ENCODE measurements at places on chromosomes 3 and 15.

GRCh38 chr3:47491777-47492176 lies 16.0 kb upstream of the SCAP start:
- no peak overlapping the region for H3K4me3 ChIP-seq
- no peak for DNase-seq
- no peaks in the 10 kb centered on the region for H3K27me3 ChIP-seq
- no peak overlapping the region for H3K27ac ChIP-seq

DNA sequence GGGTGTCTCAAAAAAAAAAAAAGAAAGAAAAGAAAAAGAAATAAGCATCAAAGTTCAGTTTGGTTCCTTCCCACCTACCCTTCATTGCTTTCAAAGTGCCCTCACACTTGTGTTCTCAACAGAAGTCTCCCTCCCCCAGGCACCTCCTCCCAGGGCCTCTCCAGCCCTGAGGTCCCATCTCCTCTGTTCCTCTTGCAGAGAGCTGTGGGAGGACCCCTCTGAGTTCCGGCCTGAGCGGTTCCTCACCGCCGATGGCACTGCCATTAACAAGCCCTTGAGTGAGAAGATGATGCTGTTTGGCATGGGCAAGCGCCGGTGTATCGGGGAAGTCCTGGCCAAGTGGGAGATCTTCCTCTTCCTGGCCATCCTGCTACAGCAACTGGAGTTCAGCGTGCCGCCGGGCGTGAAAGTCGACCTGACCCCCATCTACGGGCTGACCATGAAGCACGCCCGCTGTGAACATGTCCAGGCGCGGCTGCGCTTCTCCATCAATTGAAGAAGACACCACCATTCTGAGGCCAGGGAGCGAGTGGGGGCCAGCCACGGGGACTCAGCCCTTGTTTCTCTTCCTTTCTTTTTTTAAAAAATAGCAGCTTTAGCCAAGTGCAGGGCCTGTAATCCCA lies 6.1 kb downstream of the CYP1A2 start:
- H3K4me1 ChIP-seq = peaks cover 3% of the 10 kb centered on the region
- H3K27ac ChIP-seq = no peak overlapping the region
- DNase-seq = no peak
- H3K27me3 ChIP-seq = peaks cover 17% of the 10 kb centered on the region

DNA sequence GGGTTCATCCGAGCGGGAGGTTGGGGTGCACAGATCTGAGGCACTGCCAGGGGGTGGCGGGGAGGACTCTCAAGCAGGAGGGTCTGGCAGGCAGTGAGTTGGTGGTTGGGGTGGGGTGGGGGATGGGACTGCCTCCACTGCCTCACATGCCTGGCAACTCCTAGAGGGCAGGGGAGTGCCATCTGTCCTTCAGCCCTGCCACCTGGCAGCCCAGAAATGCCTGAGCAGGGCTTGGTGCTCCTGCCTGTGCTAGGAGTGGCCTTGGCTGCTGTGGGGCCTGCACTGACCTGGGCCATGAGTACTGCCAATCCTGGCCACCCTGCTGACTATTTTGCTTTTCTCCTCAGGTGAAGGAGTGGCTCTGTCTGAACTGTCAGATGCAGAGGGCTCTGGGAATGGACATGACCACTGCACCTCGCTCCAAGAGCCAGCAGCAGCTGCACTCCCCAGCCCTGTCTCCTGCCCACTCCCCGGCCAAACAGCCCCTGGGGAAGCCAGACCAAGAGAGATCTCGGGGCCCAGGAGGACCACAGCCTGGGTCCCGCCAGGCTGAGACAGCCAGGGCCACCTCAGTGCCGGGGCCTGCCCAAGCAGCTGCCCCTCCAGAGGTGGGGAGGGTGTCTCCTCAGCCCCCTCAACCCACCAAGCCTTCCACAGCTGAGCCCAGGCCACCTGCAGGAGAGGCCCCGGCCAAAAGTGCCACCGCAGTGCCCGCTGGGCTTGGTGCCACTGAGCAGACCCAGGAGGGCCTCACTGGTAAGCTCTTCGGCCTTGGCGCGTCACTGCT lies 32.0 kb upstream of the APEH start:
- no peak overlapping the region for H3K4me3 ChIP-seq
- no peak overlapping the region for H3K27ac ChIP-seq
- DNase-seq = no peak
- no peaks in the 10 kb centered on the region for H3K36me3 ChIP-seq

GRCh38 chr3:122795674-122796195 lies 866 bp downstream of the SLC49A4 start:
- H3K27me3 ChIP-seq = no peaks in the 10 kb centered on the region
- H3K4me1 ChIP-seq = peaks cover 4% of the 10 kb centered on the region
- no peaks in the 10 kb centered on the region for H3K36me3 ChIP-seq
- DNase-seq = no peak
- peak overlapping the region; percentile 97 for H3K4me3 ChIP-seq

GRCh38 chr3:52195823-52196331 lies 2.1 kb upstream of the ALAS1 start:
- H3K4me3 ChIP-seq = no peak overlapping the region
- DNase-seq = peak; percentile 88
- H3K4me1 ChIP-seq = peaks cover 20% of the 10 kb centered on the region
- no peak overlapping the region for H3K27ac ChIP-seq

- H3K4me3 ChIP-seq = no peak overlapping the region
- H3K27ac ChIP-seq = no peak overlapping the region
- H3K4me1 ChIP-seq = no peaks in the 10 kb centered on the region
- H3K36me3 ChIP-seq = no peaks in the 10 kb centered on the region
- DNase-seq = no peak
These were observed 113.9 kb downstream of the MEGF11 start for GRCh38 chr15:66139591-66140207.

GRCh38 chr3:56997675-56998074 lies 62.8 kb upstream of the SPATA12 start:
- peaks cover 2% of the 10 kb centered on the region for H3K4me1 ChIP-seq
- no peak overlapping the region for H3K4me3 ChIP-seq
- H3K27me3 ChIP-seq = no peaks in the 10 kb centered on the region
- H3K36me3 ChIP-seq = no peaks in the 10 kb centered on the region
- DNase-seq = no peak
- H3K27ac ChIP-seq = no peak overlapping the region

DNA sequence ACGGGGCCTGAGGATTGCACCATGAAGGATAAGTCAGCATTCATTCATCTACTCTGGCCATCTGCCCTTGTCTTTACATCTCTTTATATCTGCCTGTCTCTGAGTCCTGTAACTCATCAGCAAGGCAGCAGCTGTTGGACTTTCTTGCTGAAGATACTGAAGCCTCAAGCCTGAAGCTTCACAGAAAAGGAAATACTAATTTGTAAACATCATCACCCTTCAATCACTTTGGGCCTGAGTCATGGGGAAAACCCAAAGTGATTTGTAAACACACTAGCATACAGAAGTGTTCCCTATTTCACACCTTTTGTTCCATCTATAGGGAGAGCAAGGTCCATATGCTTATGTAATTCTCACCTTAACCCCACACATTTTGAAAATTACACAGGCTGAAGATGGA lies 928.2 kb downstream of the EPHA3 start:
- DNase-seq = peak; percentile 52
- no peaks in the 10 kb centered on the region for H3K36me3 ChIP-seq
- no peak overlapping the region for H3K4me3 ChIP-seq
- H3K27ac ChIP-seq = no peak overlapping the region

DNA sequence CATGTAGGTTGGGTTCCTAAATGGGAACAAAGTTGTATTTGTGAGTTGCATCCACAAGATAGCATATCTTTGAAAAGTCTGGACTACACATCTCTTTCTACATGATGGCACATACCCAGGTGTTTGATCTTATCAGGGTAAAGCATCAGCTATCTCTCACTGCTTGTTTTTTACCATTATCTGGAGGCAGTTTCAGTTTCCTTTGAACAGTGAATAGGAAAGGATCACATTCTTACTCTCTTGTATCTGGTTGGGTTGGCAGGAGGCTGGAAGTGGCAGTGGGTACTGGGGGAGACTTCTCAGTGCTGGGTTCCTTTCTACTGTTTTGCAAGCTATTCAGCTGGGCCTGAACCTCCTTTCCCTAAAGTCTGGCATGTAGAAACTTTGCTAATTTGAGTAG lies 4.1 kb downstream of the CEMIP start:
- H3K27me3 ChIP-seq = no peaks in the 10 kb centered on the region
- no peak for DNase-seq
- no peak overlapping the region for H3K27ac ChIP-seq
- H3K36me3 ChIP-seq = peaks cover 76% of the 10 kb centered on the region
- peak overlapping the region; percentile 94 for H3K4me3 ChIP-seq

DNA sequence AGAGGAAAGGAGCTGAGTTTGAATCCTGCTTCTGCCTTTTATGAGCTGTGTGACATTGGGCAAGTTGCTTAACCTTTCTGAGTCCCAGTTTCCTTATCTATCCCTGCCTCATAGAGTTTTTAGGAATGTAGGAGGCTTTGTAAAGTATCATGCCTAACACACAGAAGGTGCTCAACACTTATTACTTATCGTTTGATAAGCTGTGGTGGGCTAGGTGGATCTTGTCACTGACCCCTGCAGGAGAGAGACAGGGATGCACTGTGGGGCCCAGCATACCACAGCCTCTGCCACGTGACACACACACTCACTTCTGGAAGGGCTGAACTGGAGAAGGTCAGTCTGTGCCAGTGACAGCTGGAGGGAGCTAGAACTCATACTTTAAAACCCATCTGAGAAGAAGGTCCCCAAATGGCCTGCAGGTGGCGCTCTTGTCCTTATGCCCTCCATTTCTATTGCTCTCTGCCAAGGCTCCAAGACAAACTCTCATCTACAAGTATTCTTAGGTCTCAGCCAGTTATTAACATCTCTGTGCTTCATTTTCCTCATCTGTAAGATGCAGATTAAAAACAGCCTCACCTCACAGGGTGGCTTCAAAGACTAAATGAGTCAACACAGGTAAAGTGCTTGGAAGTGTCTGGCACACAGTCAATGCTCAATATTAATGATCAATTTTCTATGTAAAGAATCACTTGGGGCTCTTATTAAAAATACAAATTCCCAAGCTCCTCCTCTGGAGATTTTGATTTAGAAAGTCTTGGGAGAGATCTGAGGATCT lies 57.5 kb upstream of the HACD2 start:
- no peaks in the 10 kb centered on the region for H3K27me3 ChIP-seq
- peaks cover 65% of the 10 kb centered on the region for H3K36me3 ChIP-seq
- H3K27ac ChIP-seq = peak overlapping the region; percentile 5
- no peak overlapping the region for H3K4me3 ChIP-seq
- peaks cover 14% of the 10 kb centered on the region for H3K4me1 ChIP-seq

DNA sequence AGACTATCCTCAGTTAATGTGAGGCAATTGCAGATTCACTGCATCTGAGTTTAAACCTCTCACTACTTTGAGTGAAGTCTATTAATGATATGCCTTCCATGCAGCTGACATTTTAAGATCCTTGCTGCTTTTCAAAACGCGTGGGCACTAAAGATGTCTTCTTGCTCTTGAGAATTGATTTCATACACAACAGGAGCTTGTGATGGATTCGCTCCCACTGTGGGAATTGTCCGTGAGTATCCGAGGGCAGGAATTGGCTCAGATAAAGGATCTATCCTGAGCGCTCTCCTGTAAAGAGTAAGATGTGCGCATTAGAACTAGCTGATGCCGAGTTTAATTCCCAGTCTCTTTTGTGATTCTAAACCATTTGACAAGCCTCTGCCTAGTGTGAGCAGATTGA lies 167.9 kb downstream of the ROBO2 start:
- H3K4me3 ChIP-seq = no peak overlapping the region
- H3K4me1 ChIP-seq = no peaks in the 10 kb centered on the region
- H3K27me3 ChIP-seq = no peaks in the 10 kb centered on the region
- no peak overlapping the region for H3K27ac ChIP-seq
- no peaks in the 10 kb centered on the region for H3K36me3 ChIP-seq

DNA sequence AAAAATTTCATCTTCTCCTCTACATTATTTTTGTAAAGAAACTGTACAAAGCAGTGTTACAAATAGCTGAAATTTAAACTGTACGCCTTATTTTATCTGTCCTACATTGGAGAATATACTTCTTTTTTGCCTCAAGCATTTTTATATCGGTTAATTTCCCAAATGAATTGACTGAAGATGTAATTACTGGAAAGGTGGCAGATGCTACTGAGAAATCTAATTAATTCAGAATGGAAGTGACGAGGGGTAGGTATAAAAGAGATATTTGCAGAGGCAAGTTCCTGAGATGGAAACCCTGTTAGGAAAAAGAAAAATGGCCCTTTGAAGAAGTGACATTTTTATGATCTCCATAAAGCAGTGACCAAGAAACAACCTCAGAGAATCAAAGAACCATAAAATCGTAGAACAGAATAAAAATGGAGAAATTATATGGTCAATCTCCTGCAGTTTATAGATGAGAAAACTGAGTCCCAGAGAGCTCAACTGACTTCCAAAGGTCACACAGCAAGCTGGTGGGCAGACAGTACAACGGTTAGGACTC lies 20.4 kb downstream of the RUVBL1 start:
- no peaks in the 10 kb centered on the region for H3K27me3 ChIP-seq
- no peak for DNase-seq
- peaks cover 11% of the 10 kb centered on the region for H3K4me1 ChIP-seq
- H3K4me3 ChIP-seq = no peak overlapping the region
- no peak overlapping the region for H3K27ac ChIP-seq
- peaks cover 81% of the 10 kb centered on the region for H3K36me3 ChIP-seq

- H3K27ac ChIP-seq = no peak overlapping the region
- peaks cover under 1% of the 10 kb centered on the region for H3K36me3 ChIP-seq
- DNase-seq = no peak
- H3K4me1 ChIP-seq = peaks cover 30% of the 10 kb centered on the region
- H3K4me3 ChIP-seq = peak overlapping the region; percentile 87
These were observed 1.6 kb upstream of the CISH start for GRCh38 chr3:50612970-50613846.

GRCh38 chr3:9091486-9092235 lies 128.4 kb upstream of the RAD18 start:
- H3K36me3 ChIP-seq = no peaks in the 10 kb centered on the region
- DNase-seq = no peak
- no peak overlapping the region for H3K4me3 ChIP-seq
- no peak overlapping the region for H3K27ac ChIP-seq
- no peaks in the 10 kb centered on the region for H3K4me1 ChIP-seq

DNA sequence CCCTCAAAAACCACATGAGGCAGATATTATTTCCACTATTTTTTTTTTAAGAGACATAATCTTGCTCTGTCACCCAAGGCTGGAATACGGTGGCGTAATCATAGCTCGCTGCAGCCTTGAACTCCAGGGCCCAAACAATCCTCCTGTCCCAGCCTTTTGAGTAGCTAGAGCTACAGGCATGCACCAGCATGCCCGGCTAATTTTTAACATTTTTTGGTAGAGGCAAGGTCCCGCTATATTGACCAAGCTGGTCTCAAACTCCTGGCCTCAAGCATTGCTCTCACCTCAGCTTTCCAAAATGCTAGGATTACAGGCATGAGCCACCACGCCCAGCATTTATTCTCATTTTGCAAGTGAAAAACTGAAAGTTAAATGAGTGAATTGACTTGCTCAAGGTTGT lies 50.8 kb upstream of the PIAS1 start:
- no peak overlapping the region for H3K27ac ChIP-seq
- H3K36me3 ChIP-seq = no peaks in the 10 kb centered on the region
- H3K27me3 ChIP-seq = no peaks in the 10 kb centered on the region

- no peaks in the 10 kb centered on the region for H3K27me3 ChIP-seq
- DNase-seq = no peak
- no peak overlapping the region for H3K4me3 ChIP-seq
- H3K4me1 ChIP-seq = no peaks in the 10 kb centered on the region
- H3K27ac ChIP-seq = no peak overlapping the region
These were observed 772.9 kb downstream of the DIPK2A start for GRCh38 chr3:144744473-144744872.

- no peaks in the 10 kb centered on the region for H3K27me3 ChIP-seq
- H3K27ac ChIP-seq = no peak overlapping the region
- H3K36me3 ChIP-seq = no peaks in the 10 kb centered on the region
- DNase-seq = peak; percentile 96
These were observed 121.7 kb upstream of the SPRED1 start for GRCh38 chr15:38130740-38131498.

GRCh38 chr3:129003578-129004112 lies 2.5 kb downstream of the EFCC1 start:
- H3K4me1 ChIP-seq = peaks cover 16% of the 10 kb centered on the region
- peaks cover 96% of the 10 kb centered on the region for H3K27me3 ChIP-seq
- H3K36me3 ChIP-seq = no peaks in the 10 kb centered on the region
- no peak overlapping the region for H3K27ac ChIP-seq
